NCI-H460 (cell line): ENCODE measurements at places on chromosomes 4 and X.

GRCh38 chr4:7963691-7964090, 24.0 kb upstream of the AFAP1 start:
- no peak for DNase-seq

- DNase-seq: no peak
These were observed 153.1 kb downstream of the AMELX start for GRCh38 chrX:11446336-11446735.

- DNase-seq: no peak
These were observed 26.7 kb upstream of the BMP2K start for GRCh38 chr4:78749258-78749971.

GRCh38 chr4:67694662-67695061, 6.3 kb downstream of the UBA6 start:
- DNase-seq: no peak

DNA sequence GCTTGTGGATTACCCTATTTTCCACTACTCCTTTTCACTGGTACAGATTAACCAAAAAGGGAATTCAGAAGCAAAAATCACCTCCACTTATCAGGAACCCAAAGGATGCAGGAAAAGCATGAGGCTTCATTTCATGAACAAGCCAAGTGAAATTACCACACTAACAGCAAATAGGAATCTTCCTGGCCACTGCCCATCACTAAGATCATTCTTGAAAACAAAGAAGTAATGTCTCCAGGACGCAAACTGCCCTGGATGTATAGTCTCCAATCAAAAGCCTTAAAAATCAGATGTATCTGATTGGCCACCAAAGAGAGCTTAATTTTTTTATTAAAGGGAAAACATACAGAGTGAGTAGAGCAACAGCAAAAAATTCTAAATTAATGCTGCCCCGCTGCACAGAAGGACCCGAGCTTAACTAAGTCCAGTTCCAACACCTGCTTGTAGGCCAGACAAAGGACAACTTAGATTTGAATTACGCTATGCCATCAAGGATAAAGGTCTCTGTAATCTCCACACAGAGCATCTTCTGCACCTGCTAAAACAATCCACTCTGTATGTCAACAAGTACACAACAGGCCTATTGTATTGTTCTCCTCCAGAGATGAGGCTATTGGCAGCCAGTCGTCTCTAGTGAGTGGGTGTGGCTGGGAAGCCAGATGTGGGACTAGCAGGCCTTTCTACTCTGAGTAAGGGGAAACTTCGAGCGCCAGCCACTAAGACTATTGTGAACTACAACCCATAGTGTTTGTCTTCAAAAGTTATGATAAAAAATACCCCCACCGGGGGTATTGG, 12.4 kb downstream of the ZDHHC9 start:
- no peak for DNase-seq

DNA sequence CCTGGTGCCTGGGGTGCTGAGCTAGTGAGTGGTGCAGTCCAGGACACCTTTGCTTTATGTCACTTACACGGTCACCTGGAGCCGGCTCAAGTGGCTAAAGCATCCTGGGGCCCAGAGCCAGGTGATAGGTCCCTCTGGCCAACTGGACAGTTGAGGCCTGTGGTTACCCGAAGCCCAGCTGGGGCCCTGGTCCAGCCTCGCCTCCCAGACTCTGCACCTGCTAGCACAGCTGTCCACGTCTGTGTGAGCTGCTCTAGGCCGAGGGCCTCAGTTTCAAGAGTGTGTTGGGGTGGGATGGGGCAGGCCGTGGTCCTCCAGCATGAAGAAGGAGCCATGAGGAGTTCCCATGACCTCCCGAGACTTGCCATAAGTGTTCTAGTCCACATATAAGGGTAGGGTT, 7.7 kb upstream of the ADD1 start:
- no peak for DNase-seq

DNA sequence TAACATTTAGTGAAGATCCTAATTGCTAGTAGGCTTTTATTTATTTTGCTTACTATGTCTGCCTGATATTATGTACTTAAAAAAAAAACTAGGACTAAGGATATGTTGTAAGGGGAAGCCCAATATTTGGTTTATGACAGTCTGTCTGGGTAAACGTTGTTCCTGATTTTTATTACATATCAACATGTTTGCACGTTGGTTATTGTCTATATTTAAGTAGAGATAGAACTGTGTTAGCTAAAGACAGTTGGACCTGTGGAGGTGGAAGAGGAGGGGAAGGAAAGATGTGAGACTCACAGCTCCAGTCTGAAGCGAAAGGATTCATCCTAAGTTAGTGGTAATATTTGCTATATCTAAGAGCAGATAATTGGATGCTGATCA, 90.3 kb downstream of the TMEM131L start:
- no peak for DNase-seq

DNA sequence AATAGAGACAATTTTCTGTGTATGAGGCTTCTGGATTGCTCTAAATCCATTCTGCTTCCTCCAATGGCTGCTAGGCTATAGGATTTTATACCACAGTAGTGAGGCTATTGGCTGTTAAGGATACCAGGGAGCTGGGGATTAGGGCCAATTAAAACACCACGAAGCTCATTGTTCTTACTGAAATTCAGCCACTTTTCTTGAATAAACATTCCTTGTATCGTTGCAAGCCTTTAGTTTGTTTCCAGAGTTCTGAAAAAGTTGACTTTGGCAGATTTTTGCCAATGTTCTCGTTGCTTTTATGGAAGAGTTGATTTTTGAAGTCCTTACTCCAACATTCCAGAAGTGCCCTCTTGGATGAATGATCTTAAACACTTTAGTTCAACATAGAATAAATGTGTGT, 238.4 kb upstream of the TEX13A start:
- no peak for DNase-seq

DNA sequence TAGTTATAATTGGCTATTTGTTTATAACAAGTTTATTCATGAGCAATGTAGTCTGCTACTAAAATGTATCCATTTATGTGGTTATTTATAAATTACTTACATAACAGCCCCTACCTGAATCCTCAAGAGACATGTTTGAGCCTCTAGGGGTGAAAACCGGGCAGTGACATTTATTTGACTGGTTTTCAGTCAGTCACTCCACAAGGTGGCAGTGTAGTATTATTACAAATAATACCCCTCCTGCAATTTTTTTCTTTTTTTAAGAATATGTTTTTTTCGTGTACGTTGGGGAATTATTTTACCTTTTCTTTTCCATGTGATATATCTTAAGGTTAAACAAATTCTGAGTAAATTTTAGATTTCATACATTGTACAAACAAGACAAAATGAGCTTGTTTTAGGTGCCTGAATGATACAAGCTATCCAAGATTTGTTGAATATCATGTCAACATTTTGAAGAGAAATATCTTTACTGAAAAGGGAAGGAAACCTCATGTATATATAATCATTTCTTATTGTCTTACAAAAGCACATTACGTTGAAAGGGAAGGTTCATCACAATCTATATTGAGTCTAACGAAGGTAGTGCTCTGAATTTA, 598.7 kb upstream of the TECRL start:
- peak; percentile 41 for DNase-seq

DNA sequence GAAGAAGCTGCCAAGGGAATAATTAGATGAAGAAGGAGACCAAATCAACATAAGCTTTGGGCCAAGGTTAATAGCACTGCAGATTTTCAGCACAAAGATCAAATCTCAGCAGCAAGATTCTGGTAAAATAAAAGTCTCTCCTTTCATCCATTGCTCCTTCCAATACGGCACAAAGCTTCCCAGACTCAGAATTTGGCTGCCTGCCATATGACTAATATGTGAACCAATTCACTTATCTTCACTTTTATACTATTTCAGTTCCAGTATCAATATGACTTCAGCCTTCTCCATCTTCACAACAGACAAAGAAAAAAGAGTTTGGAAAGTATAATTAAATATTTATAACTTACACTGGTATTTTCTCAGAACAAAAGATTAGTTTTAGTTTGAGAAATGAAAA, 978.3 kb upstream of the GRID2 start:
- DNase-seq: no peak

DNA sequence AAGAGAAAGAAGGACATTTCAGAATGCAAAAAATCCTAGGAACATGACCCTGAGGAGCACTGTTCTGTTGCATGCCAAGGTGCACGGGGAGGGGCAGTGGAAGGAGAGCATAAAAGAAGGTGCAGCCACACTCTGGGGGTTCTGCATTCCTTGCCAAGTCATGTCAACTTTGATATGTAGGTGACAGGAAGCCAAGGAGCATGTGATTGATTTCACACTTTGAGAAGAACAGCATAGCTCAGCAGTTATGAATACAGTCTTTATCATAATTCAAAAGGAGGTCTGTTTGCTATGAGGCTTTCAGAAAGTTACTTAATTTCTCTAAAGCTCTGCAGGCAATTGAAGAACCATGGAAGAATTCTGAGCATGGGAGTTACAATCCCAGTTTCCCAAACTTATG, 50.6 kb downstream of the SCFD2 start:
- no peak for DNase-seq

DNA sequence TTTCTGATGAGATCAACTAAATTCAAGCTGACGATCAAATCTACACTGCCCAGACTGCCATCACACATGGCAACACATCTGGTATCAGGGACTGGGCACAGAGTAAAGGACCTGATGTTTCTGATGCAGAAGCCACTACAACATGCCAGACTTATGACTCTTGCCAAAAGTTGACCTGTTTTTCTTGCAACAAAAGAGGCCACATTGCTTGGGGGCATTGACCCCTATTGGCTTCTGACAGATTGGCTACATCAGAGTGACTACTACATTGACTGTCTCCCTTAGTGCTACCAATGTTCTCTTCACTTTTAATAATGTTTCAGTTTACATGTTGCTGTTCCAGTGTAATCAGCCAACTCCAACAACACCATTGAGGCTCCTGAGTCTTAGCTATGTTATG, 15.3 kb upstream of the SMIM10 start:
- DNase-seq: no peak

GRCh38 chr4:158065176-158065575, 107.6 kb downstream of the GASK1B start:
- no peak for DNase-seq

DNA sequence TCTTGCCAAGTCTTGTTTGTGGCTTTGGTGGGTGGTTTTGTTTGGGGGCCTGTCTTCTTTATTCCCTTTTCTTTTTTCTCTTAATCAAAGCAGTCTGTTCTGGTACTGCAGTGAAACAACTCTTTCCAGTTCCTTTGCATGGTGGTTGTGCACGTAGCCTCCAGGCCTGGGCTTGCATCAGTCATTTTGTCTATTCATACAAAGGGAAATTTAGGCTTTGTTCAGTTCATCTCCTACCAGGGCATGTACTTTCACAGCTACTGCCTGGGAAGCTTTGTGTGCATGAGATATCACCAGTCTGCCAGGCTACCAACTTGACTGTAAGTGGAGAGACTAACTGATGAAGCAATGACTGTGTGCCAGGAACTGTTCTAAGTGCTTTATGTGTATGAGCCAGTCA, 8.5 kb downstream of the TRIM2 start:
- no peak for DNase-seq

DNA sequence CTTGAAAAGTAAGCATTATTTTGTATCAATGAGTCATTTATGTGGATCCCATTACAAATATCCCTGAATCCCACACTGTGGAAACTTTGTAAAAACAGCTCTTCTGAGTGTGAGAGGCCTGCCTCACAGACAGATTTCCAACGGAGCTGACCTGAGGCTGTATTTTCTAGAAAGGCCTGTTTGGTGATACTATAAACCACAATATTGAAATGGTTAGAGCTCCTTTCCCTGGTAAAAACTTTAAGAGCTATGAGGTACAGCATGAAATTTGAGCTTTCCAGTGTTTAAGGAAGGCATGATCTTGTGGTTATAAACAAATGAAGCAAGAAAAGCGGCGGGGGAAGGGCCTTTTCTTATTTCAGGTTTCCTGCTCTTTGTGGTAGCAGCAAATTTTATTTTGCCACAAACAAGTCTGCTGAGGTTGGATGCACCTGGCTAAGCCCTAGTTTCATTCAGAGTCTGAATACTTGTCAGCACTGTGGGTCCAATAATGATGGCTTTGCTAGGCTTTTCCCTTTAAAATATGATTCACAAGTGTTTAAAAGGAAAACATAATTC, 86.8 kb upstream of the ETNPPL start:
- DNase-seq: no peak

- DNase-seq: no peak
These were observed 5.7 kb upstream of the CPZ start for GRCh38 chr4:8586671-8587468.

DNA sequence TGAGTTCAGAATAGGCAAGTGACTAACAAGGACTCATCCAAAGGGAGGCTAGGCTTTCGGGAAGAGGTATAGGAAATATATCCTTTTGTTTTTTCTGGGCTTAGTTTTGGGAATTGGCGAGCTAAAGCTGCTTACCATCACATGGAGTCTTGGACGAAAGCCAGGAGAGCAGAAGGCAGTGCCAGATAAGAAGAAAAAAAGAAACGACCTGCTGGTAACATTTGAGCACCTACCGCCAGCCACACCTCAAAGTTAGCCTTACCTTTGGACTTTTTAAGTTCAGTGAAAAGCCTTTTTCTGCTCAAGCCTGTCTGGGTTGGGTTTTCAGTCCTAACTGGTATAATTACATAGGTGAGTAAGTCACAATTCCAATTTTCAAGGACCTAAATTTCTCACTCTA, 85.1 kb upstream of the LCORL start:
- no peak for DNase-seq

GRCh38 chr4:3834663-3835521, 68.7 kb downstream of the ADRA2C start:
- no peak for DNase-seq

DNA sequence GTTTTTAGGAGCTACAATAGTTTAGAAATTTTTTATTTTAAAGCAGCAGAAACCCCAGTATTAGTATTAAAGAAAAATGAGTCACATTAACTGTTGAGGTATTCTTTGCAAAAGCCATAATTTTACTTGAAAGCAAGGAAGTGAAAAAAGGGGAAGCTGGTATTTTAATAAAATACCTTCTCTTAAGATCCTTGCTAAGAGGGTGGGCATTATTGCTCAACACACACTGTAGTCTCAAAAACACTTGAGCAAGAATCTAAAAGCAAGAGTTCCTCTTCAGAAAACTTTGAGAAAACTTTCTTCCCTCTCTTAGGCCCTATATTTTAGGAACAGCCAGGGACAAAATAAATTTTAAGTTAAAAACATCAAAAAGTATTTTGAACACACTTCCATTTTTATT, 259.4 kb upstream of the DIAPH2 start:
- no peak for DNase-seq

DNA sequence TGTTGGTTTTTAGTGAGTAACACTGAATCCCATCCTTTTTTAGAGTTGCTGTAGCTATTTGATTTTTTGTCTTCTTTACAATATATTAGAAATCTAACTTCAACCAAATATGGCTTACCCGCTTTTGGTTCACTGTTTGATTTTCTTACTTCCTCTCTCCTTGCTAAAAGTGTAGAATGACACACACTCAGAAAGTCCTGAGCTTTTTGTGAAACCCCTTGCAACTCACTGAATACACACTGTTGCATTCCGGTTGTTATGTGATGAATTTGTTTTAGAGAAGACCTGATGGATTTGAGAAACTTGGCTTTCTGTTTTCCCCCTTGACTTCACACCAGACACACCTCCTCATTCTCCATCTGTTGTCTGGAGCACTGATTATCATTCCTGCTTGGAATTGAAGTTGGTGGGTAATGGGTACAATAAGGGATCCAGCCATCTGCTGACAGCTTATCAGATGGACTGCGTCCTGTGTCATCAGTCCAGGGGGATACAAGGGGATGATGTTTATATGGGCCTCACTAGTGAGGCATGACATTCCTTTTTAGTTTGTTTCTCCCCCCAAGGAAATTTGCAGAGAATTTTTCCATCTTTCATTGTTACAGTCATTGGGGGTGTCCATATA, 5.2 kb downstream of the TMEM164 start:
- no peak for DNase-seq
